Activated CD4-positive, alpha-beta T cell treated with anti-CD3 and anti-CD28 coated beads, Interleukin-2, amount 50 U/mL, for 48 hours (primary cell): ENCODE measurements at places on chromosomes 5 and 9.

DNA sequence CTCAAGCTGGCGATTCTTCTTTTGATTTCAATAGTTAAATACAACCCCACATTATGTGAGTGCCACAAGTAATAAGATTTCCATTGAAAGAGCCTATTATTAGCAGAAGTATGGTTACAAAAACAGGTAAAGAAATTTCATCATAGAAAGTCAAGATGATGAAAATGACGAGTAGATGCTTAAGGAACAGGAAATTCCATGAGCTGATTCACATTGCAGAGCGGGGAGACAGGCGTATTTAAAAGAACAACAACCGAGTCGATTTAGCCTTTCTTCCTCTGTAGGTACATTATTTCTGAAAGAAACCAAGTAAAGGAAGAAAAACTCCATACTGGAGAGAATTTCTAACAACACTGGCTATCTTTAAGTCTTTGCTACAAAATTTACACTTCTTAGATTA is 310.4 kb downstream of the SLF1 start:
- no peak for DNase-seq

DNA sequence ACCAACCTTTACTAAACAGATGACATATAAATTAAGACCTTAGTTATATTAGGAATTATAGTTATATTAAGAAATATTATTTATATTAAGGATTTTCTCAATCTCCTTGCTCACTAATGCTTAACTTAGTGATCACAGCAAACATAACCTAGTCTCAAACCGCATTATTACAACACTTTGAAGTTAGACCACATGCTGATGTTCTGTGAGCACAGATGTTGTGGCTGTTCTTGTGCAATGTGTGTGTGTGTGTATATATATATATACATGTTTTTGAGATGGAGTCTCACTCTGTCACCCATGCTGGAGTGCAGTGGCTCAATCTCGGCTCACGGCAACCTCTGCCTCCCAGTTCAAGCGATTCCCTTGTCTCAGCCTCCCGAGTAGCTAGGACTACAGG is 20.5 kb downstream of the ELP1 start:
- no peak for DNase-seq

DNA sequence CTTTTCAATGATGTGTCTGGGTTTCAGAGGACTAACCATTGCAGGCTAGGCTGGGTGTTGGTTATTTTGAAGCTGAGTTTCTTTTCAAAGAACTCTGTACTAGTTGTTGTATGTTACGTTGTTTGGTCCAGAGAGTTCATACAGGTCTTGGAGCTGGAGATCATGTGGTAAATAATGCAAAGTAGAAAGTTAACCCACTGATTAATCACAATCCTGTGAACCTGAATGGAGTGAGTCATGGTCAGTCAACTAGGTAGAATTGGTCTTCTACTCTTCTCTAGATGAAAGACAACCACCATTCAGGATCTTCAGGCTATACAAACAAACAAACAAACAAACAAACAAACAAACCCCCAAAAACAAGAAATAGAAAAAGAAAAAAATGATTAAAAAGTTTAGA is 388.9 kb upstream of the ACTBL2 start:
- DNase-seq: no peak

DNA sequence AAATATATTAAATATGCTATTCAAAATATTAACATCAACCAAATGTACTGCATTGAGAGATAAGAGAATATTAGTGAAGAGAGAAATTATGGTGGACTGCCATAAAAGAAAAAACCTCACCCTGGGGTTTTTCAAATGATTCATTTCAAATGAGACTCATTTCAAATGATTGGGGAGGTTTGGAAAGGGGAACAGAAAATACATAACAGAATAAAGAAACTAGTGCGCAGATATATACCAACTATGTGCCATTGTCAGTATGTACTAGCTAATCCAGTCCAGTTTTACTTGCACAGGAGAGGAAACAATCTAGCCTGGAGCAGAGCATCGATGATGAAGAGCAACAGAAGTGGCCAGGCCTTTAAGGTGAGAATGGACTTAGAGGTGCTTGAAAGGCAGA is 651.6 kb upstream of the RORB start:
- DNase-seq: no peak

- no peak for DNase-seq
Observed at GRCh38 chr9:117543089-117543488, 128.2 kb upstream of the ASTN2 start.

DNA sequence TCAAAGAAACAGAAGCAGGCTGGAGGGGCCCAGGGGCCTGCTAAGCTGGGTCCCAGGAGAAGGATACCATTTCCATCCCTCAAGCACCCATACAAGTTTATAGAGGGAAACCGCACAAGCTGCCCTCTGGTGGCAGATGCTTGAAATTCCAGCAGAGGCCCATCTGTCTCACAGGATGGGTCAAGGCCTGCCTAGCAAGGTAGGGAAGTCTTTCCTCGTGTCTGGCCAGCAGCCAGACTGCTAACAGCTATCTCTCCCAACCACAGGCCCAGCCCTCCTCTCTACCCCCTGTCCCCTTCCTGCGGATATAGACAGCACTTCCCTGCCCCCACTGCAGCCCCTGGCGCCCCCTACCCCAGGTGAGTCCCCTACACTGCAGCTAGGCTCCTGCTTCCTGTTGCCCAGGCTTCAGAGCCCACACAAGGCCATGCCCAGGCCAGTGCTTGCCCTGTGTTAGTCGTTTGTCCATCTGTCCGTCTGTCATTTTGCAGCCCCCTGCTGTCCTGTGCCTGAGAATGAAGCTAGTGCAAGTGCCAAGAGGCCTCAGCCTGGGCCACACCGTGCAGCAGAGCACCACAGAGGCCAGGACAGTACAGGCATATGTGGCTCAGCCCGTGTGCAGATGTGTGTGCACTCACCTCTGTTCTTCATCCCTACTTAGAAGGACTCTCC is 26.2 kb downstream of the TCF7 start:
- peak; percentile 79 for DNase-seq
